Bone marrow (tissue), 2 donors: ENCODE measurements at places on chromosomes 4 and X.

- DNase-seq = no peak
Measured at GRCh38 chr4:52704661-52705060, 45.6 kb upstream of the USP46 start.

GRCh38 chrX:137519459-137519858, 46.5 kb upstream of the ZIC3 start:
- no peak for DNase-seq

- DNase-seq = no peak
Measured at GRCh38 chrX:53072418-53073114, 9.6 kb upstream of the TSPYL2 start.

GRCh38 chrX:107551546-107551945, 76.8 kb upstream of the PRPS1 start:
- DNase-seq = no peak

- no peak for DNase-seq
Measured at GRCh38 chr4:155805016-155805415, 46.2 kb downstream of the GUCY1B1 start.

DNA sequence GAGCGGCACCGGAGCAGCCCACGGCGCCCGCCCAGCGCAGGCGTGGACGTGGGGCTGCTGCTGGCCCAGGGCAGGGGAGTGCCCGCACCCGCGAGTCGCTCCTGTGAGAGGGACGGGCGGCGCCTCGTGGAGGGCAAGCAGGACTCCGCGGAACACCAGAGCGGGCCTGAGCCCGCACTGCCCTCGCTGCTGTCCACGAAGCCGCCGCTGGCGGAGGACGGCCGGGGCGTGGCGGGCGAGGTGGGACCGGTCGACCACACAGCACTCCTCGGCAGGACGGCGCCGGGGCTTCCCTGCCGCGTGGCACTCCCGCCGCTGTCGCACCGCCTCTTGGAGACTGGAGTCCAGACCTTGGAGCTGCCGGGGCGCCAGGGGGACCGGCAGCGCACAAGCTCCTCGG, 29.0 kb downstream of the FAM53A start:
- DNase-seq = no peak

- DNase-seq = no peak
Measured at GRCh38 chrX:115583496-115584004, 22.6 kb downstream of the PLS3 start.

DNA sequence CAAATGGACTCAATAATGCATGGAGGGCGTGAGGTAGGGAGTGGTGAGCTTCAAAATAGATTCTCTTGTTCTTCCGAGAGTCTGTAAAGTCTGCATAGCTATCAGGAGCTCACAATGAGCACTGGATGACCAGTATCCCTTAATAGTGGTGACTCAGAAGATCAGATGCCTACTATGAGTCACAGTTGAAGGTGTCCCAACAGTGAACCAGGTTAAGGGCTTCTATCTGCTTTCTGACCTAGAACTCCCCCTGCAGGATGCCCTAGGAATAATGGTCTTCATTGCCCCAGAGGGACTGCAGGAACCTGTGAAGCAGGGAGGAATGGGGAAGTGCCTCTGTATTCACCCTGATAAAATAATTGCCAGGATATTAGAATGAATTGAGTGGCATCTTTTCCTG, 22.1 kb downstream of the DGKK start:
- DNase-seq = no peak

GRCh38 chrX:53362449-53362848, 60.0 kb downstream of the SMC1A start:
- DNase-seq = no peak

GRCh38 chr4:576245-576821, at the start of gene TMEM271:
TMEM271 (minus strand) TSS chr4:576295; CDS start chr4:576062, 233 bp downstream.
- DNase-seq = no peak

GRCh38 chr4:112251019-112251643, 19.5 kb downstream of the AP1AR start:
- DNase-seq = no peak

- no peak for DNase-seq
Measured at GRCh38 chr4:54687887-54688841, 30.4 kb downstream of the KIT start.

DNA sequence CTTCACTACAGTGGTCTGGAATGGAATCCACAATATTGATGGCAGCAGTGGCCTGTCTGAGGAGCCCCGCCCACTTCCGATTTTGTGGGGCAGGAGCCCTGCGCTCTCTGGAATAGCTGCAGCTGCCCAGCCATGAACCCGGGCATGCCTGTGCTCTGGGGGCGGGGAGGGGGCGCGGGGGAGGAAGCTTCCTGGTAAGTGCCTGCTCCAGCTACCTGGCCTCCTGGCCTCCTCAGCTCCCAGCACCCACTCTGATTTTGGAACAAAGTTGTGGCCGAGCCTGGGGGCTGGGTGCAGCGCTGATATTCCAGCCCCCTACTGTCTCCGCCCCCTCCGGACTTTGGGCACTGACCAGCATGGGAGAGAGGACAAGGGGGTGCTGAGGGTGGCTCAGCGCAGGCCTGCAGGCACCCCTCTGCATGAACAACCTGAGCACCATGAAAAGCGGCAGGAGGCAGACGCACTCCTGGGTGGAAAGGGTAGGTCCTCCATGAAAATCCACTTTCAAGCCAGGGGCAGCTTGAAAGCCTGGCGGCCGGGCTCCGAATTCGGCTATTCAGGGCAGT, 972.7 kb upstream of the AGA start:
- no peak for DNase-seq

DNA sequence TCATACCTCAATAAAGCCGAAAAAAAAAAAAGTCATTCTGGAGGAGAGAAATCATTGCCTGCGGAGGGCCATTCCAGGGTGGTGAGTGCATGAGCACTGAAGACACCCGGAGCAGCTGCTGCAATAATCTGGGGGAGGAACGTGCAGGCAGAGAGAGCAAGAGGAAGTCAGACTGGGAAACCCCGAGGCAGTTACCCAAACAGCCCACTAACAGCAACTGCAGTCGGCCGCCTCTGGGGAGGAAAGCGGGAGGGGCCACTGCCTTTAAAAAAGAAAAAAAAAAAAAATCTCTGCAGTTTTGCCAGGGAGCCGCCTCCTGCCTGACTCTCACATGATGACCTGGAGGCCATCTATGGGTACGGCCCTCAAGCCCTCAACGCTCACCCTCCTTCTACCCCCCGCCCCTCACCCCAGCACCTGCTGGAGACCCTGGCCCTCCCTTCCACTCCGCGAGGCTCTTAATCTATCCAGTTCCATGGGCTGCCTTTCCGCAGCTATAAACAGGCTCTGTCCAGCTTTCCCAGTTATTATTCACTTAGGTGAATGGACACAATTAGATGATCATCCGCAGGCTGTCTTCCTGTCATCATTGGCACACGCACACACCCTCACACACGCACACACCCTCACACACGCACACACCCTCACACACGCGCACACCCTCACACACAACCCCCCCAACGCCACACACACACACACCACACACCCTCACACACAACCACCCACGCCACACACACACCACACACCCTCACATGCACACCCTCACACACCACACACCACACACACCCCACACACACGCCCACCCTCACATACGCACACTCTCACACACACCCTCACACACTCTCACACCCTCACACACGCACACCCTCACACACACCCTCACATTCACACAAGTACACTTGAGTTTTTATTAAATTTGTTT, 3.4 kb upstream of the AVPR2 start:
- DNase-seq = peak; percentile 12

- DNase-seq = no peak
Measured at GRCh38 chrX:3161681-3162080, 120.4 kb downstream of the ARSF start.

- DNase-seq = no peak
Measured at GRCh38 chr4:77358315-77358928, 201.4 kb downstream of the CCNG2 start.

- no peak for DNase-seq
Measured at GRCh38 chr4:79964020-79964399, 109.0 kb downstream of the ANTXR2 start.

- no peak for DNase-seq
Measured at GRCh38 chr4:148344941-148345340, 97.3 kb downstream of the NR3C2 start.

DNA sequence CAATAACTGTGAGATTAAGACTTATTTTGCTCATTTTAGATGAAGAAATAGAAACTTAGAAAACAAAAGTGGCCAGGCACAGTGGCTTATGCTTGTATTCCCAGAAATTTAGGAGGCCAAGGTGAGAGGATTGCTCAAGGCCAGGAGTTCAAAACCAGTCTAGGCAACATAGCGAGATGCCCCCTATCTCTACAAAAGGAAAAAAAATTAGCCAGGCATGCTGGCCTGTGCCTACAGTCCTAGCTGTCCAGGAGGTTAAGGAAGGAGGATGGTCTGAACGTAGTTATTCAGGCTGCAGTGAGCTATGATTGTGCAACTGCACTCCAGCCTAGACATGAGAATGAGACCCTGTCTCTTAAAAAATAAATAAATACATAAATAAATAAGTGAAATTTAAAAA, 28.0 kb downstream of the APELA start:
- DNase-seq = no peak

DNA sequence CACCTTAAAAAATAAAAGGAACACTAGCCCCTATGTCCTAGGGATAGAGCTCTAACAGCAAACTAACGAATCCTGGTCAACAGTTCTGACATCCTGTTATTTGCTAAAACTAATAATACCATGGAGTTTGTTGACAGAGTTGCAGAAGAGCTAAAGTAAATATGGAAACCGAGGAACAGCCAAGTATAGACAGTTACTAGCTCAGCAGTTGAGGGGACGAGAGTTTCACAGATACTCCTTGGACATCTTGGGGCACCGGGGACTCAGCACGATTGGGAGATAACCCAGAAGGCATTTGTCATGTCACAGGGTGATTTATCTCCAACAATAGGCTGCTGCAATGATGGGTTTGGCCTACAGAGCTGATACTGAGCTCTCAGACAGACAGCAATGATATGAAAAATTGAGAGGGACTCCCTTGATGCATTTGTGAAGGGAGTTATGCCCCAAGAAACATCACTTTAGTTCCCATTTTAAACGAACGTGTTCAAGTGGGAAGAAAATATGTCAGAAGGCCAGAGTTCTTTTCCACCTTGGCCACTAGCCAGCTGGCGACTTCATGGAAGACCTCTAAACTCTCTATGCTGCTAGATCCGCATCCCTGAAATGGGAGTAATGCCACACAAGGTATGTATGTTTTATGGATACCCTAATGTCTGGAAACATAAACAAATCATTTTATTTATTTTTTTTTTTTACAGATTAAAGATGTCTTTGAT, 48.6 kb downstream of the TSC22D3 start:
- no peak for DNase-seq

- DNase-seq = no peak
Measured at GRCh38 chr4:32930700-32931099, 2210.5 kb downstream of the PCDH7 start.

- DNase-seq = no peak
Measured at GRCh38 chr4:105225500-105225899, 78.8 kb downstream of the TET2 start.

- DNase-seq = peak; percentile 36
Measured at GRCh38 chr4:70772929-70773555, 51.3 kb downstream of the RUFY3 start.

DNA sequence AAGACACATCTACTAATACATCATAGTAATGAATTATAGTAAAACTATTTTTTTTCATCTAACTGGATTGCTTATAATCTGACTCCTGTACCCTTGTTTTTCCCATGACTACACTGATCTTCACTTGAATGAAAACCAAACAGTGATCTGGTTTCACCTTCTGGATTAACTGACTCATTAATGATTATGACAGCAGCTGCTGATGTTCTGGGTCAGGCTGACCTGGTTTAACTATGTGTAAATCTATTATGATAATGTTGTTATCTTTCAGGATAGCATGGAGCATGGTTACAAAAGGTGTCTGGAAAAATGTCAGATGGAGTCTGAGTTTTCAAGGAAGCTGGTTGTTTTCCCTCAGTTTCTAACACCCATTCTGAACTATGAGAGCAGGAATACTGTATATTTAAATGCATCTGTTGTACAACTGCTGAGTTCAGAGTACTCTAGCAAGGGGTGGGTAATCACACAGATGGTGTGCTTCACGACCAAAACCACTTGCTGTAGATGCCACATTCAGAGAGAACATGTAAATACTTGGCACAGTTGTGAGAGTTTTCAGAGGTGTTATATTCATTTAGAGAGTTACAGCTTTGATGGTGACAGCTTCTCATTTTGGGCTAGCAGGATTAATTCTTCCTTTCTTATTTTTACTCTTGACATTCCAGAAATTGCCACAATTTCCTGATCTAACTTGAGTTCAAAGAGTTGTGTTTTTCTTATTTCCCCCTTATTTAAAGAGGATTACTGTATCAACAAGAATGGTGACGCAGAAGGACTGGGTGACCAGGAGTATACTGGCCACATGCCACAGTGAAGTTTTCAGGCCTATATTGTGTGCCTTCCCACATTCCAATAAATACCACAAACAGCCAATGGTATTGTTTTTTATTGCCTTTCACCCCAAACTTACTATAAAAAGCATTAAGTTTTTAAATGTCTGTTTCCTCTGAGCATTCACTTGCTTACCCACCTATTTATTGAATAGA, 249.7 kb upstream of the TET2 start:
- no peak for DNase-seq

DNA sequence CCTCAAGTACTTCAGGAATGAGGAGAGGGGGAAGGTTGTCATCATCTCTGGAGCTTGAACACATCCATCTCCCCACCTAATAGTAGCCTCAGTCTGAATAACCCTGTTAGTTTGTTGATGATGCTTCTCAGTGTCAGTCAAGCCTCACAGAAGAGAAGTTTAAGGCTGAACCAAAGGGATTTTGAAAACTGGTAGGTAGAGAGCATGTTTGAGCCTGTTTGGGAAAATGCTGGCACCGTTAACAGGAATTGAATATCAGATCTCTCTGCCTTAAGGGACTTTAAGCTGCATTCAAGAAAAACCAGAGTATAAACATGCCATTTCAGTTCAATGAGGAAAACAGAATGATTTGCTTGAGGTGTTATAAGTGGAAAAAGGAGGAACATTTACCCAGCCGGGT, 73.1 kb downstream of the MAPK10 start:
- no peak for DNase-seq

DNA sequence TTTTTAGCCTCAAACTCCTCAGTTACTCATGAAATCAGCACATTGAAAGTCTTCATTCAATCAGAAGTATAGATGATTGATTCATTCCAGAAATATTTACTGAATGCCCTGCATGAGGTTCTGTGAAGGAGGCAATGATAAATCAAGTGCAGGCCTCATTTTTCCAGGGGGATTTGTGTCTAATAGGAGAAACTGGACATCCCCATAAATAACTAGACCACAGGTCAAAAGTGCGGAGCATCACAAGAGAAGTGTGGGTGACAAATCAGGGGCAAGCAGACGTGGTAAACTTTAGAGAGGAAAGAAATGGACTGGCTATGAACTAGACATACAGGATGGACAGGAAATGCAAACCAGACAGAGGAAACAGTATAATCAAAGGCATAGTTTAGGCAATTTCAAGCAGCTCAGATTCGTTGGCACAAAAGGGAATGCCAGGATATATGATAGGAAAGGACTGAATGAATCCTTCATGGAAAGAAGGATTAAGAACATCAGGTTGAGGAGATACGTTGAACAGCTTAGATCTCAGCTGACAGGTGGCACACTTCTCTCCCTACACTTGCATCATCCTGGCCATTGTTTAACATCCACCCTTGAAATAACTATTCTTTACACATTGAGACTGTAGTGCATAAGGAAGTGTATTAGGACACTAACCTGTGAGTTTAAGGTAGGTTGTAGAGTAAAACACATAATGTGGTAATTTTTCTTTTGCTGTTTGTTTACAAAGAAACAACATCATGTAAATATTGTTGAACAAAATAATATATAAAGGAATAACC, 69.6 kb upstream of the RASGEF1B start:
- DNase-seq = no peak

GRCh38 chrX:47637546-47638195, 7.9 kb upstream of the CFP start:
- DNase-seq = peak; percentile 61

- no peak for DNase-seq
Measured at GRCh38 chr4:137471461-137471860, 60.8 kb downstream of the PCDH18 start.
